ENCODE measurements at places on chromosomes 3 and 15.

DNA sequence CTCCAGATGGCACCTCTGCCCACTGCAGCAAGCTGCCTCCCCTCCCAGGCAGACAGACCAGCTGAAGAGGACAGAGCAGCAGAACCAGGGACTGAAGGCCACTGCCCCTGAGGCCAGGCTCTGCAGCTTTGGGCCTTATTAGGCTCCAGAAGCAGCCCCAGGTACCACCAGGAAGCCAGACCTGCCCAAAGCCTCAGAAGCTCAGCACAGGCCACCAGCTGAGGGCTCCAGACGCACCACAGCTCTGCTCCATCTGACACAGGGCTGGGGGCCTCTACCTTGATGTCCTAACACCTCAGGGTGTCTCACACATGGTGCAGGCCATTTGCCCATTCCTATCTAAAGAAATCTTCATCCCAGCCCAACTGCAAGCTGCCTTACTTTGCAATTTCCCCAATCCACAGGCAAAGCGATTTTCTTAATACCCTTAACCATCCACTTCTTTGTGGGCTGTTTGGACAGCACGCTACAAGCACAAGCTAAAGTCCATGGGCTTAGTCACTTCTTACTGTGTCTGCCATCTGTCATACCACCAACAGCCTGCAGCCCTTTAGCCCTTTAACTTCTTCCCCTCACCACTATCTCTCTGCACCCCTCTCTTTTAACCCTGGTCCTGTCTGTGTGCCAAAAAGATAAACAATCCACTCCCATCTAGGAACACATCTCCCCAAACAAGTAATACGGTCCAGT is 112.1 kb downstream of the IQSEC1 start:
- DNase-seq, result no peak

GRCh38 chr3:101527906-101528305 is 14.9 kb upstream of the SENP7 start:
- no peak for DNase-seq

DNA sequence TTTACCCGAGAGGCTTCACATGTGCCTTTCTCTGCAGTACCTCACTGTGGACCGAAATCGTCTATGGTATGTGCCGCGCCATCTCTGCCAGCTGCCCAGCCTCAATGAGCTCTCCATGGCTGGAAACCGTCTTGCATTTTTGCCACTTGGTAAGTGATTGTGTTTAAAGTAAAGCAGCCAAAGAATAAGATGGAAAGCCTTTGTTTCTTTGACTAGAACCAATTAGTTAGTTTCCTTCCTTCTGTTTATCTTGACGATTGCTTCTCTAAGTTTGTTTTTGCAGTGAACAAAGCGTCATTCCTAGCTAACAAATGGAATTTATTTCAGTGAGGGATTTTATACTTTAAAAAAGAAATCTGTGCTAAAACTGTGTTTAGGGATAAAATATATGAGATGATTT is 82.7 kb downstream of the LRRC28 start:
- DNase-seq, result no peak

GRCh38 chr15:63176302-63176701 is 13.1 kb upstream of the RAB8B start:
- no peak for DNase-seq

DNA sequence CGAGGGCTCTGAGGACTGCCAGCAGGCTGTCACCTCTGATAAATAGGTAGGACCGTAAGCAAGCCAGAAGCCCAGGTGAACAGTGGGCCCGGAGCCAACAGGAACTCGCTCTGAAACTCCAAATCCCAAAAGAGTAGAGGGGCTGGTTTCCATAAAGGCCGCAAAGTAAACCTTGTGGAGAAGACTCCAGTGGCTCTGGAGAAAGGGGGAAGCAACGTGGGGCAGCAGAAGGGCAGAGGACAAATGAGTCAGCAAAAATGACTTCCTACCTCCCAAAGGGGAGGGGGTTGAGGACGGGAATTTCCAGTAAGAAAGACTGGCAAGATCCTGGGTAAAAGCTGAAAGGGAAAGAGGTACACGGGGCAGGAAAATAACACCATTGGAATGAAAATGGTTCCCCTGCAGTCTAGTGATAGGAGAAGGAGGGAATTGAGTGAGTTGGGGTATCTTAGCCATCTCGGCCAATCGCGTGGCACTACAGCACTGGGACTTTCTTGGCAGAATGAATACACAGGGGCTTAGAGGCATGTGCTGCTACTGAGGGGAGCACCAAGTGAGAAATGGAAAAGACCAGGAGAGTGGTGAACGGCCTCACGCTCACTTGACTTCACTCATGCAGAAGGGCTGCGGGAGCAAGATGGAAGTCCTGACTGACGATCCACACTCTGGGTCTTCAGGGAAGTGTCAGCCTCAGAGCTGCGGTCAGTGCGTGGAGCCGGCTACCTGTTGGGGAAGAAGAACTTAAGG is 33.2 kb downstream of the BMF start:
- no peak for DNase-seq

DNA sequence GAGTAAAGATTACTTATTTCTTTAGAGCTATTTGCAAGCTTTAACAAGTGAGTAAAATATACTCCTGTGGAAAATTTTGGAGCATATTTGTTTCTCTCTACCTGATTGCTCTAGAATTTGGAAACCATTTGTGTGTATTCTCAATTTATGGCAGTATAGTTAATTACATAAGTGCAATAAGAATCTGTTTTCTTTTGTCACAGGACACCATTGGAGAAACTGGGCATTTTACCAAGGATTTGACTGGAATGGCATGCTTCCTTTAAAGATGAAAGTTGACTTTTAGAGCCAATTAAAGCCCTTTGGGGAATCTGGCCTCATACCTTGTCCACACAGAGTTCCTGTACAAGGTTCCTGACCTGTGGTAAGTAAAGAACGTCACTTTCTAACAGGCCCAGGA is 38.4 kb downstream of the PAQR5 start:
- no peak for DNase-seq

DNA sequence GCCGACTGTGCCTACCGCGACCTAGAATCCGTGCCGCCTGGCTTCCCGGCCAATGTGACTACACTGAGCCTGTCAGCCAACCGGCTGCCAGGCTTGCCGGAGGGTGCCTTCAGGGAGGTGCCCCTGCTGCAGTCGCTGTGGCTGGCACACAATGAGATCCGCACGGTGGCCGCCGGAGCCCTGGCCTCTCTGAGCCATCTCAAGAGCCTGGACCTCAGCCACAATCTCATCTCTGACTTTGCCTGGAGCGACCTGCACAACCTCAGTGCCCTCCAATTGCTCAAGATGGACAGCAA is 1.4 kb downstream of the ISLR start:
- DNase-seq, result no peak

GRCh38 chr15:38692789-38693062 is 128.1 kb upstream of the RASGRP1 start:
- no peak for DNase-seq

Data from stimulated activated CD4-positive, alpha-beta T cell treated with anti-CD3 and anti-CD28 coated beads, Interleukin-12 subunit alpha, Interleukin-12 subunit beta, amount 100 ng/mL, for 48 hours (primary cell).